ENCODE measurements at places on chromosomes 16 and 17. TPM values are rescaled to one million over a fixed set of nuclear protein-coding genes. Genes with fewer than 3 reads are reported as not detected.

RNF222 gene
- polyA plus RNA-seq, result not detected

PIK3R5 gene
- polyA plus RNA-seq, result not detected

UMOD gene
- polyA plus RNA-seq, result not detected

TUBB3 gene
- polyA plus RNA-seq, result 110 TPM

PTGES3L gene
- polyA plus RNA-seq, result 1.9 TPM

KRT15 gene
- 0.63 TPM for polyA plus RNA-seq

CACNA1G gene
- 0.01 TPM for polyA plus RNA-seq

CIBAR2 gene
- not detected for polyA plus RNA-seq

C17orf50 gene
- polyA plus RNA-seq, result not detected

PDE6G gene
- polyA plus RNA-seq, result 6.7 TPM

TP53TG3C gene
- polyA plus RNA-seq, result not detected

NACA2 gene
- polyA plus RNA-seq, result 0.09 TPM

NT5M gene
- polyA plus RNA-seq, result 1.0 TPM

FBXW10B gene
- polyA plus RNA-seq, result 0.13 TPM

OR2C1 gene
- not detected for polyA plus RNA-seq

JPH3 gene
- not detected for polyA plus RNA-seq

CMTM1 gene
- polyA plus RNA-seq, result 2.9 TPM

NPIPA5 gene
- polyA plus RNA-seq, result 21.5 TPM

SLC47A1 gene
- 42.1 TPM for polyA plus RNA-seq

CCL16 gene
- 17.7 TPM for polyA plus RNA-seq

NOD2 gene
- 0.81 TPM for polyA plus RNA-seq

KLHL10 gene
- 0.08 TPM for polyA plus RNA-seq

IGSF6 gene
- not detected for polyA plus RNA-seq

ABCA9 gene
- 0.03 TPM for polyA plus RNA-seq

RPL26 gene
- 3,529 TPM for polyA plus RNA-seq

EXOSC6 gene
- polyA plus RNA-seq, result 11.9 TPM

KRT36 gene
- not detected for polyA plus RNA-seq

SOST gene
- polyA plus RNA-seq, result not detected
